ENCODE measurements at places on chromosomes 7 and 10. TPM values are rescaled to one million over a fixed set of nuclear protein-coding genes. Genes with fewer than 3 reads are reported as not detected.

Gene GNAI1
- 1.4 TPM for total RNA-seq

Gene ZEB1
- 125 TPM for total RNA-seq

Gene NRP1
- 1.1 TPM for total RNA-seq

DNA sequence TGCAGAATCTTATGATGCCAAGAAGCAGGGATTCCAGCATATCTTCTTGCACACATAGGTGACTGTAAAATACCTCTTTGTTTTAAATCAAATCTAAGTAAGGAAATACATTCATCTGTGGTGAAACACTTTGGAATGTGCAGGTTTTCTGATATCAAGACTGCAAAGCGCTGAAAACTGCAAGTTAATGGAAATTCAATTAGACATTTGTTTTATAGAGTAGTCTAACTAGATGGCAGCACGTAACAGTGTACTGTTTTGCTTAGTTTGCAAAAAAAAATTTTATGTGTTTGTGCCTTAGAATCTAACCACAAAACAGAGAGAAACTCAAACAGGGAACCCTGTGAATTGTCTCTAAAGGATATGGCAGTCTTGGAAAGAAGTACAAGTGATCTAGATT, 259.2 kb downstream of the HDAC9 start:
- no peak for DNase-seq

DNA sequence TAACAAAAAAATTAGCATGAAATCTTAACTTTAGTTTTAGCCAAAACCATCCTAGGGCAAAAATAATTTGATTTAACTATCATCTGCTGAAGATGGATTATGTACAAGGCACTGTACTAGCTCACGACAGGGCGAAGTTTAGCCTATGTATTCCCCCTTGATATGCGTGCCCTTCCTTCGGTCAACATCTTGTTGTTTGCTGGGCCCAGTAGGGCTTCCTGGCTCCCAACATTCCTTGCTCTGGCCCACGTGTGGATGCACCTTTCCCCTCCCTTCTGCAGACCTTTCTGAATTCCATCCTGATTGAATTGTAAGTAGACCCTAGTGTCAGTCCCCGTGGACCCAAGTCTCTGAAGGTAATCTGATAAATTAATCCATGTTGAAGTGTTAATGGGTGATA, 212.0 kb downstream of the RELN start:
- no peak for DNase-seq

- DNase-seq, result no peak
These were observed 101.8 kb downstream of the MKI67 start for GRCh38 chr10:128024426-128024825.

DNA sequence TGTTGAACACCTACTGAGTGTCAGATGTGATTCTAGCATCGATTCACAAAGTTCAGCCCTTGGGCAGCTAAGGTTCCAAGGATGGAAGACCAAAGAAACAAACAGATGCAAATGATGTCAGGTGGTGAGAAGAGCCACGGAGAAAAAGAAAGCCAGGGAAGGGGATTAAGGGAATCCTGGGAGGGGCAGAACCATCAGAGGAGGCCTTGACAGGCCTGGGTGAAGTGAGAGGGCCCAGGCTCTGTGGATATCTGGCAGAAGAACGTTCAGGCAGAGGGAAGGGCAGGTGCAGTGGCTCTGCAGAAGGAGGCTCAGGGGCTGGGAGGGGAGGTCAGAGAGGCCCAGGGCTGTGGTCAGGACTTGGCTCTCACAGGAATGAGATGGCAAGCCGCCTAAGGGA, 90.4 kb downstream of the C10orf105 start:
- DNase-seq, result no peak

DNA sequence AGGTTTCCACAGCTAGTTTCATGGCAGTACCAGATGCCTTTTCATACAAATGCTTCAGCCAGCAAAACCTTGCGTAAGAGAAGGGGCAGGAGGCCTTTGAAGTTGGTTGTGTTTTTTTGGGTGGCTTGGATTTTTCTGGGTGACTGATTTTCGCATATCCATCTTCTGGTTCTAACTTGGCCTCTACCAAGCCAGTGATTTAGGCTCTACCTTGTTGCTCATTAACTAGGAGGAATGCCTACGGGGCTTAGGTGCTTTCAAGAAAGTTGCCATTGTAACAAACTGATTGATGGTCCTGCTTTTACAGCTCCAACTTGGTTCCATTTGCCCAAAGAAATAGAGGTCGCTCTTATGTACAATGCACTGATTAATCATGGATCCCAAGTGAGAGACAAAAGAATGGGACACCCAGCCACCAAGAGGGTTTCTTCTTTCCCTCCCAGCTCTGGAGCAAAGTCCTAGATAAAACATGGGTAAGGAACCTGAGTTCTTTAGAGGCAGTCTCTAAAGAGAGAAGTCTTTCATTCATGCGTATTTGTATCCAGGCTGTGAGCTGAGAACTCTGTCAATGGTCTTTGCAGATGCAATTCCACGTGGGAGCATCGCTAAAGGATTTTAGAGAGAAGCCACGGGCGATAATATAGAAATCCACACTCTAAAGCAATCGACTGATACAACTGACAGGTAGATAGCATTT, 92.1 kb upstream of the FGFR2 start:
- DNase-seq, result no peak

- DNase-seq, result no peak
These were observed 20.4 kb downstream of the RFC2 start for GRCh38 chr7:74233655-74234285.

GRCh38 chr7:8217200-8218068, 44.5 kb downstream of the ICA1 start:
- DNase-seq, result no peak

DNA sequence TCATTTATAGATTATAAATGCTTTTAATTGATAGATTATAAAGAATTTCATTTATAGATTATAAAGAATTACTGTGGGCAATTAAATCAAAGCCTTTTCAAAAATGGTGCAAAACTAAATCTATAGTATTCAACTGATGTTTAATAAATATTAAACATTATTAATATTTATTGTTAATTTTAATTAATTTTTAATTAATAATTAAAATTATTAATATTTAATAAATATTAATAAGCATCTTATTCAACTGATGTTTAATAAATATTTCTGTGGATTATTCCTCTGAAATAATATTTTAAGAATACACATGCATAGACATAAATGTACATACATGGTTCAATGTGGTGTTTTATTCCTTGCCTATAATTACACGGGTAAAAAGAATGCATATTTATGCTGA, 346.8 kb downstream of the PCDH15 start:
- DNase-seq, result no peak

GRCh38 chr7:47546733-47547494, 35.0 kb downstream of the TNS3 start:
- DNase-seq, result no peak
